ENCODE measurements at places on chromosomes 2 and 18. TPM values are rescaled to one million over a fixed set of nuclear protein-coding genes. Genes with fewer than 3 reads are reported as not detected.

DNA sequence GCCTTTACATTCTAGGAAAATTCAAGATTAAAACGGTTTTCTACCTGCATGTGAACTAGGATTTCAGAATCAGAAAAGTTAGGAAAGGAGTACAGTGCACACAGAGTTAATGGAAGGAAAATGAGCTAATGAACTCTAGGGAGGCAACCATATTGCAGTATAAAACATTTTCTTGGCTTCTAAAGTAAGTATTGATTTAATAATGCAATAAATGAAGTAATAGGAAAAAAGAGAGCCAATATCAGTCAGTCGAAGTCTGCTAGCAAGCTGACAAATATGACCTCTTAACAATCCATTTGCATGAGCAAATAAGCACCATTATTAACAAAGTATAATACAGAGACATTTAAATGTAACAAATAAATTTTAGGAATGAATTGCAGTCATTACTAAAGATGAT lies 80.2 kb upstream of the COL3A1 start:
- DNase-seq, result no peak

- peak; percentile 54 for DNase-seq
These were observed 34.5 kb downstream of the NEURL3 start for GRCh38 chr2:96470636-96471035.

The TSPYL6 gene
- not detected for polyA plus RNA-seq

The ERLEC1 gene
- polyA plus RNA-seq, result 26.4 TPM

The GALR1 gene
- not detected for polyA plus RNA-seq

Measured in endothelial cell of umbilical vein (primary cell).